RWPE1 (cell line): ENCODE measurements at places on chromosomes 7 and 10.
A peak's percentile ranks its signal among the peaks of the same experiment; 100 is the strongest.

GRCh38 chr7:47355684-47356083 lies 226.2 kb downstream of the TNS3 start:
- DNase-seq: no peak

GRCh38 chr7:33642312-33642711 lies 263.0 kb upstream of the BMPER start:
- DNase-seq: no peak

GRCh38 chr10:2263561-2263960 lies 526.2 kb upstream of the ADARB2 start:
- DNase-seq: no peak

- no peak for DNase-seq
Measured at GRCh38 chr7:51778121-51778520, 461.5 kb upstream of the COBL start.

GRCh38 chr7:30744075-30744417 lies 7.9 kb upstream of the INMT start:
- DNase-seq: no peak

DNA sequence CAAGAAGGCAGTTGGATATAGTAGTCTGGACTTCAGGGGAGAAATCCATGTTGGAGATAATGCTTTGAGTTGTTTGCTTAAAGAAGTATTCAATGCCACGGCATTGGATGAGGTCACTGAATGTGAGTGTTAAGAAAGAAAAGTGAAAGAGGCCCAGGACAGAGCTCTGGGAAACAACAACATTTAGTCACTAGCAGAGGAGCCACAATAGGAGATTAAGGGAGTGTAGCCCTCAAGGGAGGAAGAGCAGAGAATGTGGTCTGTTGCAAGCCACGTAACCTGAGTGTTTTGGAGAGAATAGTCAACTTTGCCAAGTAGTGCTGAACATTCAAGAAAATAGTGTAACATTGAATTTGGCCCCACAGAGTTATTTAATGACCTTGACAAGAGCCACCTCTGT lies 114.7 kb downstream of the MYO3A start:
- no peak for DNase-seq

- DNase-seq: no peak
Measured at GRCh38 chr7:158382363-158383254, 205.0 kb downstream of the PTPRN2 start.

DNA sequence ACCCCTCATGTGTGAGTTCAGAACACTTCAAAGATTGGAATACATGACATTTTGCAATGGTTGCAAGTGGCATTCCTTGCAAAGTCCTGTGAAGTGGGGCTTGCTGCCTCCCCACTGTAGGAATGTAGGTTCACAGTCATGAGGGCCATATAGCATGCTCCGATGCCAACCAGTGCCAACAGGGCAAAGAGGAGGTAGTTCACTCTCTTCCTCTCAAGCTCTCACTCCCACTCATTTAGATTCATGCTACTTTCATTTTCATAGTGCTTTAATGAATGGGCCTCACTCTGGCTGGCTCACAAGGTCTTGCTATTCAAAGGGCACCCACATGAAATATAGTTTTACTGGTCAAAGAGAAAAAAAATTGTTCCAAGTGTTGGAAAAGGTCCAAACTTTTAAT lies 169.9 kb upstream of the AOAH start:
- no peak for DNase-seq

- no peak for DNase-seq
Measured at GRCh38 chr7:135888740-135889139, 88.4 kb downstream of the MTPN start.

GRCh38 chr10:114380060-114380459 lies 24.2 kb downstream of the AFAP1L2 start:
- no peak for DNase-seq

DNA sequence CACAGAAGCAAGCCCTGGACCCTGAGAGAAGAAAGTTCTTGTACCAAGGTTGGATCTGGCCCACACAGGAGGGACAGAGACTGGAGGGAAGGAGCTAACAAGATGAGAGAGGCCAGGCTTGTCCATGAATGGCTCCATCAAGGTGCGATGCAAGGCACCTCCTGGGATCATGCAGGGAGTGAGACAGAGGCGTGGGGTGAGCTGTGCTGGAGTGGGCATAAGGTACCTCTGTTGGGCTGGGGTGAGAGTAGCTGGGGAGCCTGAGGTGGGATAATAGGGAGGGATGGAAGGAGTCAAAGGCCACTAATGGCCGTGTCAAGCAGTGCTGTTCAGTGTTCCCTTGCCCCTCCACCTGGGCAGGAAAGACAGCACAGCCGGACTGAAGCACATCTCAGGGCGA lies 9.9 kb downstream of the TMEM72 start:
- DNase-seq: no peak

GRCh38 chr10:21494191-21495001 lies 31.1 kb downstream of the SKIDA1 start:
- DNase-seq: no peak

GRCh38 chr7:17144322-17144721 lies 154.1 kb upstream of the AHR start:
- DNase-seq: peak; percentile 59

DNA sequence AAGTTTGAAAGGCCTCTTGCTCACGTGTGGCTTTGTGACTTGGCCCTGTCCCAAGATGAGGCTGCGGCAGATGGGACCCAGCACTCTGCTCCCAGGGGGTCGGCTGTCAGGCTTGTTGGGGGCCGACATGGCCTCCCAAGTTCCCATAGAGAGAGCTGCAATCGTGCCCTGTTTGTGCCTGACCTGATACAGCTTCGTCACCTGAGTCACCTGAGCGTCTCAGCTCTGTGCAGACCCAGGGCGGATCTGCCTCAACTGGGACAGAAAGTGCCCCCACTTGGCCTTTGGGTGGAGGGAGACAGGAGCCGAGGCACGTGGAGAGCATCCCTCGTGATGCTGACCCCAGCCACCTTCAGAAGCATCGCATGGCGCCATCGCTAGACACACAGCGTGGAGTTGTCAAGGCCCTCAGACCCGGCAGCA lies 21.7 kb downstream of the PAPOLB start:
- no peak for DNase-seq

- DNase-seq: no peak
Measured at GRCh38 chr7:99034932-99035722, 108.8 kb downstream of the SMURF1 start.

GRCh38 chr10:88193018-88193417 lies 329.6 kb downstream of the PTEN start:
- DNase-seq: no peak

DNA sequence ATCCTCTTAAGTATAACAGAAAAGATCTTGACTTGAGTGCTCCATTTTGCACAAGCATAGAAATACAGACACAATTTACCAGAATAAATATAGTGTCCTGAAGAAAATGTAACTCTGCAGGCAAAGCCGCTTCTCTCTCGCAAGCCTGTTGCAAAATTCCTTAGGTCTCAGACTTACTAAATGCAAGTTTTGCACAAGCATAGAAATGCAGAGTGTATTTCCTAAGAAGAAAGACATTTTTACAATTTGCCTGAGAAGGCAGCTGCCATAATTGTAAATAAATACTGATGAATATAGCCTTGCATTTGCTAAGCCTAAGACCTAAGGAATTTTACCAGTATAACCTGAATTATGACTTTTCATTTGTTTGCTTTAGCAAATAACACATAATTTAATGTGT lies 67.1 kb downstream of the AGMO start:
- DNase-seq: no peak

GRCh38 chr7:18958627-18959026 lies 158.8 kb downstream of the TWIST1 start:
- DNase-seq: no peak

DNA sequence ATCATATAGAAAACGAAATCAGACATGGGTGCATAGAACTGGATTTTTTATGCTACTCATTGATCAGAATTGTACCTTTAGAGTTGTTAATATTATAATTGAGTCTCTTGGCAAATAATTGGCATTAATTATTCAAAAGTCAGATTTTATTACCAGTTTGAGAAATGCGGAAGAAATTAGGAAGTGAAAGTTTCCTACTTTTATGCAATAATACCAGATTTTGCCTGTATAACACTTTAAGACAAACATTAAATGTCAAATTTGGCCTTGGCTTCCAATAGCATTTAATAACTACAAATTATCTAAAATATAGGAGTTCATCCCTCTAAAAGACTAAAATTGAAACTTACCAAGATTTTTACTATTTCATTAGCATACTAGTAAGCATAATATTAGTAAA lies 6.8 kb upstream of the TFEC start:
- DNase-seq: no peak

- no peak for DNase-seq
Measured at GRCh38 chr7:359766-360361, 69.9 kb downstream of the FOXL3 start.
